ENCODE measurements at places on chromosomes 5 and 9.
A peak's percentile ranks its signal among the peaks of the same experiment; 100 is the strongest.

DNA sequence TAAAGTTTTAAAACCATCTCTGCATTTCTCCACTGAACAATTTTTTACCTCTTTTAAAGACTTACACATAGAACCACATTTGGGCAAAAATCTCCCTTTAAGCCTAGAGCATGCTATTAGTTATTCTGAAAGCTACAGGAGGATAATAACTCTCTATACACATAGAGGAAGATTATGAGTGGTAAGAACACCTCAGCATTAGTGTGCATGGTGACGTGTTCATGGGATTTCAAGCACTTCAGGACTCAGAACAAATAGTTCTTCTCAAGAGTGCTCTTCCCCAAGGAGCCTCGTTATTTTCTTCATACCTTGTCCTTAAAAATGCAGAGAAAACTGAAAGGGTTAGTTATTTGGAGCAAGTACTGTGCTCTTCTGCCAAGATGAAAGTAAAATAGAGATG, 256.9 kb upstream of the TUSC1 start:
- DNase-seq, result no peak

DNA sequence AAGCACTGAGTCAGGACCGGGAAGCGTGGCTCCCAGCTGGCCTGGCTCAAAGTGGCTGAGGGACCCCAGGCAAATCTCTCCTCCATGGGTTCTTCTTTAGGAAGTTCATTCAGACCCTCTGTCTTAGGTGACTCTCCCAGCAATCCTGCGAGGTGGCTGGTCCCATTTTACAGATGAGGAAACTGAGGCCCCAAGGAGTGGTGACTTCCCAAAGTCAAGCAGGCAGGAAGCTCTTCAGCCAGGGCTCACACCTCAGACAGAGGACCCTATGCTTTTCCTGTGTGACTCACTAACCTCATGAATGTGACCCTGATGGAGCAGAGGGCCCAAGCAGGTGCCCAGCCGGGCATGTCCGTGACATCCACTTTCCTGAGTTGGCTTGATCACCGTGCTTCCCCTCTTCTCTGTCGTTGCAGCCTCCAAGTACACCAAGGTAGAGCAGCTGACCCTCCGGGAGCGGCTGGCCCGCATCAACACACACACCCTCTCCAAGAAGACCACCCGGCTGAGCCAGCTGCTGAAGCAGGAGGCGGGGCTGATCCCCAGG, 36.5 kb downstream of the ARHGEF37 start:
- DNase-seq, result no peak

DNA sequence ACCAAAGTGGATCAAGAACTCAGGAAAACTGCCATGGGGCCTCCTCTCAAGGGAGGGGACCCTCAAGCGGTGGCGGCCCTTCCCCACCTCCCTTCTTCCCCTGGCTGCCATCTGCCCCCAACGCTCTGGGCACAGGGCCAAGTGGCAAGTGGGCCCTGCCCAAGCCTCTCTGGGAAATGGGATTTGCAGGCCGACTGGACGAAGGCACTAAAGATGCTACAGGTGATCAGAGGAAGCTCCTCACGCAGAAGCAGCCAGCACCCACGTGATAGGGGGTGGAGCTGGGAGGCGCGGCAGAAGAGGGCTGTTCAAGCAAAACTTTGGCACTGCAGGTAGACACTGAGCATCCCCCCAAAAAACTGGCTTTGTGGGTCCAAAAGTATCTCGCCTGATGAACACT, 52.7 kb upstream of the UBTD2 start:
- no peak for DNase-seq

DNA sequence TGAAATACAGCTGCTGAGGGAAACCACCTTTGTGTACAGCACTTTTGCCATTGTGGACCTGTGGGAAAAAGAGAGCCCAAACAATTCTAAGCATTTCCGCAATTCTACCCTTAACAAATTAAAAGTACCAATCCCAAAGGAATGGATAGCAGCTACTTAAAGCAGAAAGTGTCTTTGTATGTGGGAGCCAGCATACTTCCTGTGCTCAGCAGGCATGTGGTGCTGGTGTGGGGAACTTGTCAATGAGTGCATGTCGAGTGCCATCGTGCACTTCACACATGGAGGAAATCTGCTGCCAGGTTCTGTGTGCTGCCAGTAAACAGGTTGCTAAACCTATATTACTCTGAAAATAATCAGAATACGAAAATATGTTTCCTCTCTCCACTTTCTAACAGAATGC, 399.0 kb downstream of the LRRC70 start:
- DNase-seq, result no peak

DNA sequence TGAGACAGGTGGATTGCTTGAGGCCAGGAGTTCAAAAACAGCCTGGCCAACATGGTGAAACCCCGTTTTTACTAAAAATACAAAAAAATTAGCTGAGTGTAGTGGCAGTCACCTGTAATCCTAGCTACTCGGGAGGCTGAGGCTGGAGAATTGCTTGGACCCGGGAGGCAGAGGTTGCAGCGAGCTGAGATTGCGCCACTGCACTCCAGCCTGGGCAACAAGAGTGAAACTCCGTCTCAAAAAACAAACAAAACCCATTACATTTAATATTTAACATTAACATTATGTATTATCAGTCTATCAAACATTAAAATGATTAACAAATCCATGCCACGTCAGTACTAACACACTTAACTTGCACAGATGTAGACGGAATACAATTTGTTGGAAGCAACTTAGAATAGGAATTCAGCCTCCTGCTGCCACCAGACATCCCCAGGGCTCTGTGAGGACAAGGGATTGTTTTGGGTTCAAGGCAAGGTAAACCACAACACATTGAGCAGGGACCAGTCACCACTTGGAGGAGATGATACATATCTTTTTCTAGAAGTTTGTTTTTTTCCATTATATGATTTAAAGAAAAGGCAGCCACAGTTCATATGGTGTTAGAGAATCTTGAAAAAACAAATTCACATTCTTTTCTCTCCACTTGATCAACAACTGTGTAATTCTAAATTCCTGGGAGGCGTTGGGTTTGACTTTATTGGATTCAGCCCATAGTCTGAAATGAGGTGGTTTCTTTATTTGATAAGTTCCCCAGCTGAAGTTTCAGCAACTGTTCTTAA, 104.1 kb upstream of the BASP1 start:
- peak; percentile 80 for DNase-seq

GRCh38 chr9:35552837-35553236, 52.2 kb upstream of the TESK1 start:
- DNase-seq, result no peak

DNA sequence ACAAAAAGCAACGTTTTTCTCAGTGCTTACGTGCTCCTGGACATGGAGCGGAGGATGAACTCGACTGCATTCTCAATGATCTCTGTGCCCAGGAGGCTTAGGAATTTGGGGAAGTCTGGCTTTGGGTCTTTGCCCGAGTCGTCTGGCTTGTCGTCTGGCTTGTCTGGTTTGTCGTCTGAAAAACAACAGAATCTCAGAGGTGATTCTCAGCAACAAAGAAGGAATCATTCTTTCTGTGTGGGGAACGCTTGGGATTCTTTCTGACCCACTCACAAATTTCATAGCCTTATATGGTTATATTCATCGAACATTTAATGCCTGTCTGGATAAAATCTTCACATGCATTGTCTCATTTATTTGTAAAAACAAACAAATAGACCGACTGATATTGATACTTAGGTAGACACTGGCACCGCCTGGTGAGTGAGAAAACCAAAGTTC, 4.7 kb downstream of the C5orf46 start:
- no peak for DNase-seq

DNA sequence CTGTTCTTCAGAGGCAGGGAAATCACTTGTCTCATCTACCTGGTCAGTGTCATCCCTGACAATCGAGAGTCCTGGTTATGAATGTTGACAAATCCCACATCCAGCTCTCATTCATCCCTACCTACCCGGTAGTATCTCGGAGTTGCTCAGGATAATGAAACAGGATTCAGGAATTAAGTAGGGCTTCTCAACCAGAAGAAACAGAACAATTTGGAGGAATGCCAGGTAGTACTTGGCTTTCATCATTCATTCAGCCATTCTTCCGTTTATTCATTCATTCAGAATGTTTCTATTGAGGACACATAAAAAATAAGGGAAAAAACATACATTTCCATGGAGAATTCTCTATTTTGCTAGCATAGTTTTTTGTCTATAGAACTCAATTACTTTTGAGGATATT, 195.0 kb downstream of the ARHGEF28 start:
- DNase-seq, result no peak

DNA sequence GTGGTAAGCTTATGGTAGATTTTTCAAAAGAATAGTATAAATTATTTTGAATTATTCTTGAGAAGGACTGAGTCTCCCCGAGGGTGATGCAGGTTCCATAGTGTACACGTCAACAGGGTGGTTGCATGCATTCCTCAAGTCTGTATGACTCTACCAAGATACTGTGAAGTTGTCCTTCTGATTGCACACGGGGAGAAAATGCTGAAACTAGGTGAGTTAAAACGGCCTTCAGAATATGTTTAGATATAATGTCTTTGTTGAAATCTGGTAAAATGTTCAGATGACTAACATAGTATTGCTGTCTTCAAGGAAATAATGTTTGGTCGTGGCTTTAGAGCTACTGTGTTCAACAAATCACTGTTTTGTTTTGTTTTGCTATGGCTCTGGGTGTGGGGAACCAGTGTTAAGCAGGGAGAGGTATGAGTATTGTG, 22.4 kb upstream of the TNFAIP8 start:
- no peak for DNase-seq

GRCh38 chr5:124783285-124783684, 36.8 kb upstream of the ZNF608 start:
- no peak for DNase-seq

DNA sequence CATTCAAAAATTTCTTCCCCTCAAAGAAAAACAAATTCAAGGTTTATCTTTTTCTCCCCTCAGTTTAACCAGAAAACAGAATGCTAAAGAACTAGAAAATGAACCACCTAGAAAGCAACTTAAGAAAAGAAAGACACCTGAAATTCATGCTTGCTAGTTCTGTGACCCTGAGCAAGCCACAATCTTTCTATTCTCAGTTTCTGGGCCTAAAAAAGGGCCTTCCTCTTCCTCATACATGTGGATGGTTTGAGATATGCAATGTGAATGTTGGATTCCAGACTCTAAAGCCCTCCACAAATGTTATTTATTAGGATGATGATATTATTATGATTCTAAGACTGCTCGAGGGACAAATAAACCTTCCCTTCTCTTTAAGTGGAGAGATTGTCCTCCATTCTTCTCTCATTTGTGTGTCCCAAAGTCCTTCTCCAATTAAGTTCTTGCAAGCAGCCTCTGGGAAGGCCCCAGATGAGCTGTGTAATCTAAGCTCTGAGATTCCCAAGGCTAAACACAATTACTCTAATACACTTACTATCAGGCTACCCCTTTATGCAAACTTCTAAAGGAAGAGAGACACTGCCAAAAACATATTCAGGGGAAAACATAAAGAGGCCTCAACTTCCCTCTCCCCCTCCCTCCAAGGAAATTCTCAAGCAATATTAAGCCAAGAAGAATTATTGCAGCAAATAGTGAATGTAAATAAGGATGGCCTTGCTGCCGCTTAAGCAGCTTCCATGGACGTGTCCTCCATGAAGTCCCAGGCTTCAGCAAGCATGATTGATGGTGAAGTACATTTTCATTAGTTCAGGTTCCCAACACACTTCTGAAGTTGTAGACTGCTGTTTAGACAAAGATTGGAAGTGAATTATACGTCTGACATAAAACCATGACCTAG, 80.2 kb downstream of the PRKACG start:
- no peak for DNase-seq

DNA sequence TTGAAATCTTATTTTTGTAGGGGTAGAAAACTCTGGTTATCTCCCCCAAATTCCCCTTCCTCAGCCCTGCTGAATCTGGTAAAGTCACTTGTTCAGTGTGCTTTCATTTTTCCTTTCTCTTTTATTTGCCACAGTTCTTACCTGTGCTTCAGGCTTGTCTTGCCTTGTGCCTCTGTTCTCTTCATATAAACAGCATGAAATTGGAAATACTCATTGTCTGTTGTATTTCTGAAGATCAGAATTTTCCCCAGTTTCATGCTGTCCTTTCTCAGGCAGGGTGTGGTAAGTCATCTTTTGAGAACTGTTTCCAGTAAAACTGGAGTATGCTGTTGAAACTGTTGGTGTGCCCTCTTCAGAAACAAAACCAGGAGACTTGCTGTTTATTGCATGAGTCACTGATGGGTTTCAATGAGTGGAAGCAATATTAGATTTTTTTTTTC, 7.0 kb downstream of the PAM start:
- peak; percentile 29 for DNase-seq

DNA sequence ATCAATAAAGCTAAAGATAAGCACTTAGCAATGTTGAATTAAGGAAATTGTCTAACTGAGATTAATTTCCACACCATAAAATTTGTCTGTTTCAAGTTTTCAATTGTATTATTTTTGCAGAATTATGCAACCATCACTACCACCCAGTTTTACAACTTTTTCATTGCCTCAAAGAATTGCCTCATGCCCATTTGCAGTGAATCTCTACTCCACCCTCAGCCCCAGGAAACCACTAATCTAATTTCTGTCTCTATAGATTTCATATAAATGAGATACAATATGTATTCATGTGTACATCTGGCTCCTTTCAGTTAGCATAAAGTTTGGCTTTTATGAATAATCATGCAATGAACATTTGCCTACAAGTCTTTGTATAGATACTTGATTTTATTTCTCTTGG, 72.9 kb downstream of the PTCD2 start:
- no peak for DNase-seq

DNA sequence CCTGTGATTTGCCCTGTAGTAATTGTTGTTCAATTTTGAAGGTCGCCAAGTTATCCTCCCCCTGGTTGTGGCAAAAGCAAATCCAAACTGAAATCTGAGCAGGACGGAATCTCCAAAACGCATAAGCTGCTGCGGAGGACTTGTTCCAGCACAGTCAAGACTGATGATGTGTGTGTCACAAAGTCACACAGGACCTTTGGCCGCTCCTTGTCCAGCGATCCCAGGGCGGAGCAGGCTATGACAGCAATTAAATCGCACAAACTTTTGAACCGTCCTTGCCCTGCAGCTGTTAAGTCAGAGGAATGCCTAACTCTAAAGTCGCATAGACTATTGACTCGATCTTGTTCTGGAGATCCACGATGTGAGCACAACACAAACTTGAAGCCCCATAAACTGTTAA, 128.4 kb downstream of the PARP8 start:
- no peak for DNase-seq

DNA sequence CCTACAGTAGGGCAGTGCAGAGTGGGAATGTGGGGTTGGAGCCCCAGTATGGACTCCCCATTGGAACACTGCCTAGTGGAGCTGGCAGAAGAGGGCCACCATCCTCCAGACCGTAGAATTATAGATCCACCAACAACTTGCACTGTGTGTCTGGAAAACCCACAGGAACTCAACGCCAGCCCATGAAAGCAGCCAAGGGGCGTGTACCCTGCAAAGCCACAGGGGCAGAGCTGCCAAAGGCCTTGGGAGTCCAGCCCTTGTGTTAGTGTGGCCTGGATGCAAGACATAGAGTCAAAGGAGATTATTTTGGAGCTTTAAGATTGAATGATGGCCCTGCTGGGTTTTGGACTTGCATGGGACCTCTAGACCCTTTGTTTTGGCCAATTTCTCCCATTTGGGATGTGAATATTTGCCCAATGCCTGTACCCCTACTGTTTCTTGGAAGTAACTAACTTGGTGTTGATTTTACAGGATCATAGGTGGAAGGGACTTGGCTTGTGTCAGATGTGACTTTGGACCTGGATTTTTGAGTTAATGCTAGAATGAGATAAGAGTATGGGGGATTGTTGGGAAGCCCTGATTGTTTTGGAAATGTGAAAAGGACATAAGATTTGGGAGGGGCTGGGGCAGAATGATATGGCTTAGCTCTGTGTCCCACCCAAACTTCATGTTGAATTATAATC, 266.8 kb downstream of the SEMA5A start:
- DNase-seq, result no peak

GRCh38 chr9:20087481-20087880, 298.6 kb upstream of the SLC24A2 start:
- DNase-seq, result peak; percentile 4

- no peak for DNase-seq
These were observed 58.1 kb downstream of the DENND1A start for GRCh38 chr9:123871781-123872180.

Measured in fibroblast of skin of left quadriceps (primary cell).